Stimulated activated CD4-positive, alpha-beta T cell treated with anti-CD3 and anti-CD28 coated beads, Interleukin-2, amount 100 ng/mL, for 48 hours (primary cell): ENCODE measurements at places on chromosomes 7 and 10.

DNA sequence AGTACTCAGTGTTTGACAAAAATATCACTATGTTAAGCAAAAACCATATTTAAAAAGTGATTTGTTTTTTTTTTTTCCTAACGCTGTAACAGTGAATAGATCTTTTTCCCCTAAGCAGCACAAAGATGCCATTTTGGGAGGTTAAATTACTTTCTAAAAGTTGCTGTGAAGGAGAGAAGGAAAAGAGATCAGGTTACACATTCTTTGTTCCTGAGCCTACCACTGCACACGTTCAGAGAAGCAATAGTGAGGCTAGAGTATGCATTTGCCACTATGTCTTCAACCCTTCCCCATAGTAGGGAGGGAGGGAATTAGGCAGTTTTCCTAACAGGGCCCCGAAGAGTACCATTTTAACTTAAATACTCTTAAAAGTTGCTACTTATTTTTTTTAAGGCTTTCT is 38.9 kb downstream of the BMPR1A start:
- no peak for DNase-seq

- DNase-seq, result no peak
Measured at GRCh38 chr7:77542409-77542808, 5.3 kb downstream of the PTPN12 start.

- DNase-seq, result no peak
Measured at GRCh38 chr7:84895563-84895962, 291.3 kb downstream of the SEMA3D start.

DNA sequence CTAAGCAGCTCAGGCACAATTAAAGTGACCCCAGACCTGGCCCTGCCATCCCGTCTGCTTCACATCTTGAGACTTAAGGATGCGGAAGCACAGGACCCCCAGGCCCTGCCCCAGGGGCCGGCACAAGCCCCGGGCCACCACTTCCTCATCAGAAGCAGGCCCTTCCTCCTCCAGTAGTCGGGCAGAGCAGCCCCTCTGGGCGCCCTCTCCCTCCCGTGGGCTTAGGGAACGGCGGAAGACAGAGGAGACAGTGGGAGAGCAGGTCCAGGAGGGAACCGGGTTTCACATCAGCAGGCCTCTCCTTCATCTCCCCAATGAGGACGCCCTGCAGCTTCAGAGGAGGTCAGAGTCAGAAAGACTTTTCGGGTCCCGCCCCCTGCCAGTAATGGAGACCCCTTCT is 135.7 kb upstream of the PPIF start:
- no peak for DNase-seq

DNA sequence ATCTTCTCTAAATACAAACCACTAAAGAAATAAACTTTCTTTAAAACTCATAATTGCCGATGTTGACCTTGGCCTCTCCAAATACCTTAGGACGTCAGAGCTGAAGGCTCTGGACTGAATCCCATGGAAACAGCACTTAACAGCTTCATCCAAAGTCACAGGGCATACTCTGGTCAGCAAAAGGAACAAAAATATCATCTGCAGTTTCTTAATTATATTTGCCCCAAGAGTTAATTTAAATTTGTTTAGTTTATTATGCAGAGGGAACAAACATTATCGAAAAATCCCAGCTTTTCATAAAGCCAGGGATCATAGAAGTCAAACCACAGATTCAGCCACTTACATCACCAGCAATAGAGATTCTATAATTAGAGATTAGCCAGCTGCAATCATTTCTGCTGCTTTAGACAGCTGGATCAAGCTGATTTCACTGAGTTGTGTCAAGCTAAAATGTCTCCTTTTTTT is 20.5 kb upstream of the FAM13C start:
- no peak for DNase-seq
